Right ventricle myocardium superior (tissue), 1 donor: ENCODE measurements at places on chromosomes 12 and 14. TPM values are rescaled to one million over a fixed set of nuclear protein-coding genes. Genes with fewer than 3 reads are reported as not detected.
A peak's percentile ranks its signal among the peaks of the same experiment; 100 is the strongest.

Gene GPRC5D
- total RNA-seq, result not detected

- no peak for DNase-seq
These were observed 8.6 kb downstream of the PDE3A start for GRCh38 chr12:20376984-20377383.

Gene SLC25A47
- not detected for total RNA-seq

Gene UBE2N
- total RNA-seq, result 77.3 TPM

GRCh38 chr12:62466594-62467491 lies at the start of gene MON2:
Gene MON2 (plus strand): TSS chr12:62466826. CDS start chr12:62467208, 382 bp downstream.
- DNase-seq, result peak; percentile 94

GRCh38 chr12:57000393-57000792 lies 6.0 kb downstream of the ZBTB39 start:
- DNase-seq, result no peak

DNA sequence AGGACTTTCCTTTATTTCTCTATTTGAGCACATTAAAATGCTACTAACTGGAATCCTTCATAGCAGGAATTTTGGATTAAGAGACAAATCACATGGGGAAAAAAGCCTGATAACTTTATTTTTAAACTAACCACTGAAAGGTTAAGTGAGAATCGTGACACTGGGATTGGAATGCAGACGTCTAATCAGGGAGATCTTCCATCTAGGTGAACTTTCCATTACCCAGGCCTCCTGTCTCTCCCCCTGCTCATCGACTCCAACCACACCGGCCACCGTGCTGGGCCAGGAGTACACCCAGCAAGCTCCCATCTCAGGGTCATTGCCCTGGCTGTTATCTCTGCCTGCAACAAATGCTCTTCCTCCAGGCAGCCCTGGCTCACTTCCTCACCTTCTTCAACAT lies 19.0 kb downstream of the PTGER2 start:
- no peak for DNase-seq

DNA sequence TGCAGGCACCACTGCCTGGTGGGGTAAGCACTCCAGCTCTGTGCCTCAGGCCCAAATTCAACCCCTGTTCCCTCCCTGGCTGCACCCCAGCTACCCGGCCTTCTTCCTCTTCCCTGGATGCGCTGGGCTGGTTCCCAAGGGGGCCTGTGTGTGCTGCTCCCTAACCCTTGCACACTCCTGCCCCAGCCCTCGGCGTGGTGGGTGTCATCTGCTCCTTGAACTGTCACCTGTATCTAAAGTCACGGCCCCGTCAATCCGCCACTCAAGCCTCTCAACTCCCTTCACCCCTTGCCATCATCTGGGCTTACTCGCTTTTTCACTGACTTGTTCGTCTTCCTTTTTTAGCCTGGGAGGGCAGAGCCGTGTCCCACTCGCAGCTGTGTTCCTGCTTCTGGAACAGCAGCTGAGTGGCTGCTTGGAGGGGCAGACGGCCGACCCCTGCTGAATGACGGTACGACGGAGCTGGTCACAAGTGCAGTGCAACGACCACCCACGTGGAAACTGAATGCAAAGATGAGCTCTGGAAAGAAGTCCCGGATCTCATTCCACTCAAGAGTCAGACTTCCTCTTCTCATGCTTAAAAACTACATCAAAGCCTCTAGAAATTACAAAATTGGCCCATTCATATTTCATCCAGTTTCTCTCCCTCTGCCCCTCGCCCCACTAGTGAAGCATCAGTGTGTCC lies 138.9 kb downstream of the PIWIL1 start:
- DNase-seq, result no peak

DNA sequence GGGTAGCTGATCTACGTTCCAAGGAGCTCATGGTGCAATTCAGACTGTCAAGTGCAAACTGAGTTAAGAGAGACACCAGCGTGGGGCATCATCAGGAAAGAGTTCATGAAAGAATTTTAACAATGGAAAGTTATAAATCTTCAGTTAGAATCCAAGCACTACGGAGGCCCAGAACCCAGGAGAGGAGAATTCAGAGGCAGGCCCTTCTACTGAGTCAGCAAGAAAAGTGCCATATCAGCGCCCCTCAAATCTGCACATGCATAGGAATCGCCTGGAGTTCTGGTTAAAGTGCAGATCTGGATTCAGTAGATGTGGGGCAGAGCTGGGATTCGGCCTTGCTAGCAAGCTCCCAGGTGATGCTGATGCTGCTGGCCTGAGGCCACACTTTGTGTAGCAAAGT lies 45.9 kb downstream of the CHST11 start:
- DNase-seq, result no peak

DNA sequence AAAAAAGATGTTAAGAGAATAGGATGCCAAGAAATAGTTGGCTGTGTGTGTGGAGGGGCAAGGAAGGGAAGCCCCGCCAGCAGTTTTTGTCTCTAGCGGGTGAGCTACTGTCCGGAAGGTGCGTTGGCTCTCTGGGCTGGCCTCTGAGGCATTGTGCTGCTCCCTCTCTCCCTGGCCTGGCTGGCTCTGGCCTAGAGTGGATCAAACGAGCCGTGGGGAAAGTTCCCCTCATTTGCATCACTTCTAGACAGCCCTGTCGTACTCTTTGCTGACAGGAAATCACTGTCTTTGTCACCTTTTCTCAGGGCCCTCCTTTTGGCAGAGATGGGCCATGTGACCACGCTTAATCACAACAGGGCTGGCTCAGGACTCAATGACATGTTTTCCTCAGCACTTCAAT lies 236.1 kb upstream of the NPAS3 start:
- peak; percentile 63 for DNase-seq

DNA sequence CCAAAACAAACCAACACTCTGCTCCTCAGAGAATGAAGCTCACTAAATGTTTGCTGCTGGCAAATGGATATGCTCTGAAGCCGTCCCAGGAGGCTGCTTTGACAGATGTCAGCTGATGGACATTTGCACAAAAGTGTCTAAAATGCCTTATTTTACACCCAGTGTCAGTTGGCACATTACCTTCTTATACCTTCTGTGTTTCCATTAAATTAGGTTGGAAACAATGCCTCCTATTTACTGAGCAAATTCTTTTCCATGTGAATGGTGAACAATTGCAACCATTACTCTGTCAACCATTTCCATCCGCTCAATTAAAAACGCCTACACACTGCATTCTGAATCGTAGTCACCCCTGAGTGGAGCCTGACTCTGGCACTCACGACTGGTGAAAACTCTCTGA lies 1679.9 kb upstream of the FLRT2 start:
- DNase-seq, result no peak

Gene WNT1
- not detected for total RNA-seq

DNA sequence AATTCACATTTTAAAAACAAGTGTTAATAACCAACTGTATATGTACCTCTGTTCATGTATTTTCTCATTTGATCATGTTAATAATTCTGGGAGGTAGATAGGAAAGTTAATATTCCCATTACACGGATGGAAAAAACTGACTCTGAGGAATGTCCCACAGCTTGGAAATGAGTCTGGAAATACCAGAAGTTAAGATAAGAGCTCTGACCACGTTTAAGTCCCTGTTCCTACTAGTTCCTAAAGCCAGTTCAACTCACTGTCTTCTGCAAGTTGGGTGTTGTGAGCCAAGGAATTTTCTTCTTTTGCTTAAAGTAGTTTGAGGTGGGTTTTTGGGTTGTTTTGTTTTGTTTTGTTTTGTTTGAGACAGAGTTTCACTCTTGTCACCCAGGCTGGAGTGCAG lies 104.5 kb downstream of the TMEM30B start:
- DNase-seq, result no peak

DNA sequence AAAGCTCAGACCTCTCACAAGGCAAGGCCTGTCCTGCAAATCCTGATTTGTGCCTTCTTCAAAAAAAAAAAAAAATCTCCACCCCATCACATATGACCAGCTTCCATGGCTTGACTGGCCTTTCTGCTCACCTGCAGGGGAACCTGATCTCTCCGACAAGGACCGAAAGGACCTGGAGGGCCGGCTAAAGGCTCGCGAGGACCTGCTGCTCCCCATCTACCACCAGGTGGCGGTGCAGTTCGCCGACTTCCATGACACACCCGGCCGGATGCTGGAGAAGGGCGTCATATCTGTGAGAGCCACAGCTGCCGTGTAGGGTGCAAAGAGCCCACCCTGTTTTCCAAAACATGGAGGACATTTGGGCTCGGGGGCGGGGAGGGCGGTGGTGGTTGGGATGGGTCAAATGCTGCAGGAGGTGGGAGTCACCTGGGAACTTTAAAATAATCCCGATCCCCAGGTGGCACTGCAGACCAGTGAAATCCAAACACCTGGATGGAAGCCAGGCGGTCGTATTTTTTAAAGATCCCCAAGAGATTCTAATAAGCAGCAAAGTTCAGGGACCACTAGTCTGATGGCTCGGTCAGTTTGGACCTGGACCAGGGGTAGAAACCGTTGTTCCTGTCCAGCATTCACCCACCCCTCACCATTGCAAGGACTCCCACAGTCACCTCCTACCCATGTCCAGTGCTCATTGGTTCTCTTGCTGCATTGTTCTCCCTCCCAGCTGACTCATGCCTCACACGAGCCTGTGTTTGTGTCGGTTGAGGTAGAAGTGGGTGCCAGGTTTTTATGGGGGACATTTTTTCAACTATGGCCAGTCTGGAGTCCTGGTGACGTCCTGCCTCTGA lies 44.8 kb downstream of the FOXN4 start:
- DNase-seq, result peak; percentile 84

Gene MANSC1
- 7.9 TPM for total RNA-seq

Gene PPP1R3E
- 6.7 TPM for total RNA-seq

Gene COX8C
- total RNA-seq, result 0.94 TPM

DNA sequence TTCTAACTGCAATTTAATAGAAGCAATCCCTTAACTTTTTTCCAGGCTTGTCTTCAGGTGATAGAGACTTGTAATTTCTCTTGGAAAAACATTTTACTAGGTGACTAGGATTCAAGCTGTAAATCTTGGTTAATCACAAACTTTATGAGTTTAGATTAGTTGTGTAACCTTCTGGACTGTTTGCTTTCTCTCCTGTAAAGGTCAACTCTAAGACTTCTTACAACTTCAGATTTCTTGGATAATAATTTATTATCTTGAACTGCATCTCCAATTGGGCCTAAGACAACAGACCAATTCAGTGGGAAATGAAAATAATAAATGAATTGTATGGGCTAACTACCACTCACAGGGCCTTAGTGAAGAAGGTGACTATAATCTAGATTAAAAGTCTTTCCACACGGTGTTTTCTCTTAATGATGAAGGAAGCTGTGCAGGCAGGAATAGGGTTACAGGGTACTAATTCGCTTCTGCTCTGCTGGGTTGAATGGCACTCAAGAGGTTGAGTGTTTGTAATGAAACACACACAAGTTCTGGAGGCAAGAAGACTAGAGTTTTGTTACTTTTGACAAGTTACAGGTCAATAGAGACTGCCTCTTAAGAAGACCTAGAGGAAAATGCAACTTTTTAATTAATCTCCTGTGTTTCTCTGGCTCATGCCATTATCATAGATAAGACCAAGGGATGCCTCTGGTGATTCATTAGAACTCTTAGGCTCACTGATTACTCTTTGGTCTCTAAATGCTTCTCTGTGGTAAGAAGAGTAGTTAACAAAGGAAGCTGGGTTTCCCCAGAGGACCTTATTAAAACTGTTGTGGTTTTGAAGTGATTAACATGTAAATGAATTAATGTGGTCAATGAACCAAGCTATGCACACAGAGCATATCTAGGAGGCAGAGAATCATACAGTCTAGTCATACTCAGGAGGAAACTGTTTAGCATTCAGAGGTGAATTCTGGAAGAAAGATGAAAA lies 30.0 kb upstream of the OR4E1 start:
- no peak for DNase-seq

- DNase-seq, result peak; percentile 75
These were observed 24.2 kb upstream of the RHOJ start for GRCh38 chr14:63180011-63180410.

GRCh38 chr14:79702197-79702596 lies 509.1 kb downstream of the DIO2 start:
- no peak for DNase-seq

Gene CNTN1
- 0.46 TPM for total RNA-seq

- no peak for DNase-seq
These were observed 1.1 kb downstream of the DCTN2 start for GRCh38 chr12:57545809-57546437.

Gene SERPINA3
- 55.2 TPM for total RNA-seq

Gene EPYC
- total RNA-seq, result not detected

- no peak for DNase-seq
These were observed 70.1 kb upstream of the STRN3 start for GRCh38 chr14:31096255-31096654.

- no peak for DNase-seq
These were observed 5.7 kb downstream of the RITA1 start for GRCh38 chr12:113191227-113191626.

Gene TGFB3
- total RNA-seq, result 20.7 TPM

GRCh38 chr12:66629138-66629870 lies 49.6 kb downstream of the GRIP1 start:
- no peak for DNase-seq

DNA sequence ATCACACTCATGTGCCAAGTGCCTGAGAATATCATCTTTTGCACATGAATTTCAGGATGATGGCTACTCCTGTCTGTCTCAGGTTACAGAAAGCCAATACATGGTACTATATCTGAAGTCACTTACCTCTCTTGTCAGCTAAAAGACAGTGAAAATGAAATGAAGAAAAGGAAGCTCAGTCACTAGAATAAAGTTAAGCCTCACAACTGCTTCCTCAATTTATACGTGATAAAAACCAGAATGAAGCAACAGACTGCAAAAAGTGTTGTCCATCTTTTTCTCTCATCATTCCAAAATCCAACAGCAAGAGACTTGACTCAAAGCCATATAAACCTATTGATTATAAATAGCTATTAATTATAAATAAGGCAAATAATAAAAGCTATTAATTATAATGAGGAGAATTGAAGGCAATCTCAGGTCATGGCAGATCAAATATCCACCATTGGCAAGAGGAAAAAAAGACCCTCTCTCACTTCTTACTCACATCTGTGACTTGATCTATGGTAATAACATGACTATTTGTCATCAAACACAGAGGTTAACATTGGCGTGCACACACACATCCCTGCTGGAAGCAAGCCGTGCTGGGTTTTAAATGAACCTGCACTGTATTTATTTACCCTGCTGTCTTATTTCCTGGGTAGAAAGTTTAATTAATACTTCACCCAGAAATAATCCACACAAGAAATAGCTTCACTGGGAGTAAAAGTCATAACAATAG lies 10.0 kb downstream of the NIN start:
- DNase-seq, result no peak

- no peak for DNase-seq
These were observed 102.8 kb downstream of the STXBP6 start for GRCh38 chr14:24947131-24947530.

GRCh38 chr14:24838945-24839616 lies 205.1 kb upstream of the GZMB start:
- peak; percentile 46 for DNase-seq

Gene PYGL
- 8.3 TPM for total RNA-seq

Gene GYS2
- total RNA-seq, result not detected

GRCh38 chr14:61434311-61434710 lies 112.9 kb downstream of the PRKCH start:
- no peak for DNase-seq
